ENCODE measurements at places on chromosomes 13 and 19.
A peak's percentile ranks its signal among the peaks of the same experiment; 100 is the strongest.

DNA sequence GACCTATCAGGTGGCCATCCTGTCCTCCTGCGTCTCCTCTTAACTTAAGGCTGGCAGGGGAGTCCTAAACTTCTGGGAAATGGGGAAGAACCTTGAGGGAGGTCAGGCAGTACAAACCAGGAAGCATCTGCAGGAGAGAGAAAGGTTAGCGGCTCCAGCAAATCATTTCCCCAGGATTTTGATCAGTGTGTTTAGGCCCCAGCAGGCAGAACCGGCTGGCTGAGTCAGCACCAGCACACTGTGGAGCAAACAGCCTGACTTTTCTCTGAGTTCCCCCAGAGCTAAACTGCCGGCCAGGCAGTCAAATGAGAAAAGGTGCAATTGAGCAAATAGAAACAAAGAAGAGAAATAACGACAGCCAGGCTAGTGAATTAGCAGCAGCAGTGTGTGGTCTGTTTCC lies 46.7 kb upstream of the MEDAG start:
- DNase-seq = no peak

DNA sequence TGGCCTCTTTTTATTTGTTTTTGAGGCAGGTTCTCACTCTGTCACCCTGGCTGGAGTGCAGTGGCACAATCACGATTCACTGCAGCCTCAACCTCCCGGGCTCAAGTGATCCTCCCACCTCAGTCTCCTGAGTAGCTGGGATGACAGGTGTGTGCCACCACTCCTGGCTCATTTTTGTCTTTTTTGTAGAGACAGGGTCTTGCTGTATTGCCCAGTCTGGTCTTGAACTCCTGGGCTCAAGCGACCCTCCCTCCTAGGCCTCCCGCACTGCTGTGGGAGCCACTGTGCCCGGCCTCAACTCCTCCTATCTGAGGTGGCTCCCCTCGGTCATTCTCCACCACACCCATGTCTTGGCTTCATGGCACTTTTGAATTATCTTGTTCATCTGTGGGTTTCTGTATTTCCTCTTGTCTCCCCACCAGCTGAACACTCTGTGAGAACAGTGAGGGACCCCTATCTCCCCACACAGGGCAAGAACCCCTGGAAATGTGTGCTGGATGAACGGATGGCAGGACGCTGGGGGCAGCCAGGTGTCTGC lies 7.9 kb downstream of the CKM start:
- no peak for DNase-seq

- DNase-seq = no peak
These were observed 12.0 kb downstream of the TMTC4 start for GRCh38 chr13:100662468-100663211.

GRCh38 chr13:35914662-35915061 lies 216.5 kb downstream of the DCLK1 start:
- DNase-seq = no peak

GRCh38 chr13:36673838-36674326 lies at the start of gene SERTM1:
Gene SERTM1, plus strand, starts transcription at chr13:36674020. Its CDS starts 21,059 bp downstream, at chr13:36695079.
- peak; percentile 27 for DNase-seq

- DNase-seq = no peak
These were observed 3.8 kb downstream of the DOCK9 start for GRCh38 chr13:98974053-98974452.

DNA sequence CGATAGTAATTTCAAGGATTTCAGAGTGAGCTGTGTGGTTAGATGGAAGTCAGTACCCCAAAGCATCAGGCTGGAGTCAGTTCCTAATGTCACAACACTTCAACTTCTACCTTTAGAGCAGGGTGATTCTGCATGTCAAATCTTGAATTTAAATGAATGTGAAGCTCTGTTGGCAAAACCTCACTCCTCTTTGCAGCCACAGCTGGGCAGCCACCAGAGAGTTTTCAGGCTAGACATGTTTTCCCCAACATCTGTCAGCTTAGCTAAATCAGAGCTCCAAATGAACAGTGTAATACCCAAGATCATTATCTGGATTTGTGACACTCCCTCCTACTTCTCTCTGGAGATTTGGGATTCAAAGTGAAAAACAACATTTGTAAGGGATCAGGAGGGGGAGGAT lies 33.7 kb upstream of the OLFM4 start:
- DNase-seq = no peak

DNA sequence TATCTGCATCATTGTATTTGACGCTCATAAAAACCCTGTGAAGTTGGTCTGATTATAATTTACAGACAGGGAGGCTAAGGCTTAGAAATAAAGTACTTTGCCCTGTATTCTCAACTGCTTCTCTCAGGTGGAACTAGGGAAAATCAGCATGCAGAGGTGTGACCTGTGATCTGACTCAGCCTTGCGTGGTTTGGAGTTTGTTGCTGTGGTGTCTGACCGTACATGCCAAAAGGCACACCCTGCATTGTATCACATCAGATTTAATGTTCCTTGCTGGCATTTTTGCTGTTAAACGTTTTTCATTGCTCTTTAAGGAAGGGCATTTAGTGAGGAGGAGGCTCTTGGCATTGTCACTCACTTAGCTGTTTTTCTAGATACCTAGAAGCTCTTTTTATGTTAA lies 58.8 kb upstream of the C1QTNF9B start:
- no peak for DNase-seq

DNA sequence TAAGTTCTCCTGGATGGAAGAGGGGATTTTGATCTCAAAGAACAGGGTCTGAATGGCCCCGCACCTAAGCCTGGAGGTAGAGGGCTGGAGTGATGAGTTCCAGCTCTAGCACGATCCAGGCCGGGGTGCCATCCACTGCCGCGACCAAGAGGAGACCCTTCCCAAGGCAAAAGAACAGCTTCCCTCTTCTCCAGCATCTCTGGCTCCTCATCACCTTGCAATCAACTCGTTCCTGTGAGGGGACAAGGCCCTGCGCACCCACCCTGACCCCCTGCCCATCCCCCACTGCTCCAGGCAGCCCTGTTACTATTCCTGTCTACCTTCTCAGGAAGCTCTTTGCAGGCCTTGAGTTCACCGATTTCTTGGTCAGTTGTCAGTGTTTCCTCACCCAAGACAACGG lies 17.8 kb downstream of the COL4A1 start:
- no peak for DNase-seq

- no peak for DNase-seq
These were observed 1.9 kb downstream of the FKBP8 start for GRCh38 chr19:18541258-18541991.

DNA sequence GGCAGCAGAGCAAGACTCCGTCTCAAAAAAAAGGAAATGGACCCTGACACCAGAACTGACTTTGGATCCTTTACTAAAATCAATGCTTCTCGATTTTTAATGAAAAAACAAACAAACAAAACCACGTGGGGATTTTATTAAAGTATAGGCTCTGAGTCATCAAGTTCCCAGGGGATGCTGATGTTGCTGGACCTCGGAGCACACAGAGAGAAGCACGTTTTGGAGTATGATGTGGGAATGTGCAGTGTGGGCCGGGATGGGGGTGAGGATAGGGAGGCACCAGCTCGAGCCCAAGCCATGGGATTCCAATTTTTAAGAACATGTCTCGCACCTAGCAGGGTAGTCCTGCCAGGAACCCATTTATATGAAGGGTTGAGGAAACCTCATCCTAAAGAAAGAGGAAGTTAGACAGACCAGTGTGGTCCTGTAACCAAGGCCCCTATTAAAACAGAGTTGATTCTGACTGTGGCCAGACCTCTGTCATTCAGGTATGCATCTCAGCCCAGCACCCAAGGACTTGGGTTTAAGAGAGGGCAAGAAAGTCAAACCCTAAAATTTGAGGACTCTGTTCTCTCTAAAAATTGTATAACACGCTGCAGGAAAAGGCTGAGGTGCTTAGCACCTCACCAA lies 6.4 kb downstream of the FLT1 start:
- no peak for DNase-seq

GRCh38 chr19:32296694-32297093 lies 48.7 kb upstream of the ZNF507 start:
- DNase-seq = no peak

DNA sequence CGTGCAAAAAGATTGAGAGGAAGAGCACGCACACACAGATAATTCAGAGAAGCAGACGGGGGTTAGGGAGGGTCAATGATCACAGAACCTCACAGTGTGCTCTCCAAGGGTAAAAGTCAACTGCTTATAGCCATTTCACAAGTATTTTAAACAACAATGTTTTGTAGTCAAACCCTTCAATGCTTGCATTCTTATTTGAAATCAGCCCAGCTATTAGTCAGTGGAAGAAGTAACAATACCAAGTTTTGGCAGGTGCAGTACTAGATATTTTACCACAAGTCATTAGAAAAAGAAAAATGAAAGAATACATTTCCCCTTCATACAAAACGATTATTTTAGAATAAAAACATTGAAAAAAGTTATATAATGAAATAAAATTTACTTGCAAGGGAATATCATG lies 2.6 kb downstream of the CSNK1A1L start:
- no peak for DNase-seq

- DNase-seq = no peak
These were observed 17.9 kb upstream of the SHFL start for GRCh38 chr19:10068205-10068604.

GRCh38 chr19:6952956-6953355 lies 65.6 kb downstream of the ADGRE1 start:
- no peak for DNase-seq

DNA sequence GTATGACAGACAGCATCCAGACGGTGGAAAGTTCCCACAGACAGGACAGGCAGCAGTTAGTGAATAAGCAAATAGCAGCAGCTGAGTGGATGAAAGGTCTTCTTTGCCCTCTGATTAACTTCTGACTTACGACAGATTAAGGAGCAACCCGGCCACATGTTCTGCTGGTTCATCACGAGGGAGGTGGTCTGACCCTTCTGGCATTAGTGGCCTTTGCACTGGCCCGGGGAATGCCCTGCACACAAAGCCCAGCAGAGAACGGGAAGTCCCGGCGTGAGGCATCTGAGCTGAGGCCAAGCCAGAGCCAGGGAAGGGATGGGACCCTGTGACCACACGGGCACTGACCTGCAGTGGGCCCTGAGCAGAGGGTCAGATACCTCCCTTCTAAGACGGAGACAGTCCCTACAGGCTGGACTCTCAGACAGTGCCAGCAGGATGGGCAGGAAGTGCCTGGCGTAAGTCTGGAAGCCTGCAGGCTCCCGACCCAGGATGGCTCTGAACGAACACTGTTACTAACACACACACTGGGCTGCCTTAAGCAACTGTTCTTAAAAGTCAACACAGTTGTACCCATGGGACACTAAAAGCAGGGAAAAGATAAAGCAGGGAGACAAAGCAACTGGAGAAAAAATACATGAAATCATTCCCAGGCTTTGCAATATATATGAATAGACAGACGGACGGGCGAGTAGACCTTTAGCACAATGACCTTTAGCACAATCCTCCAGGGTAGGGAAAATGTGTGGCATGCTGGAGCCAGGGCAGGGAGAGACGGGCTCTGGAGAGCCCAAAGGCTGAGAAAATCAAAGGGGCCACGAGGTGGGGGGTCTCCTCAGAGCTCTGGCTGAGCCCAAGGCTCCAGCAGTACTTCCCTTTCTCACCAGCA lies 6.3 kb downstream of the C19orf12 start:
- no peak for DNase-seq

DNA sequence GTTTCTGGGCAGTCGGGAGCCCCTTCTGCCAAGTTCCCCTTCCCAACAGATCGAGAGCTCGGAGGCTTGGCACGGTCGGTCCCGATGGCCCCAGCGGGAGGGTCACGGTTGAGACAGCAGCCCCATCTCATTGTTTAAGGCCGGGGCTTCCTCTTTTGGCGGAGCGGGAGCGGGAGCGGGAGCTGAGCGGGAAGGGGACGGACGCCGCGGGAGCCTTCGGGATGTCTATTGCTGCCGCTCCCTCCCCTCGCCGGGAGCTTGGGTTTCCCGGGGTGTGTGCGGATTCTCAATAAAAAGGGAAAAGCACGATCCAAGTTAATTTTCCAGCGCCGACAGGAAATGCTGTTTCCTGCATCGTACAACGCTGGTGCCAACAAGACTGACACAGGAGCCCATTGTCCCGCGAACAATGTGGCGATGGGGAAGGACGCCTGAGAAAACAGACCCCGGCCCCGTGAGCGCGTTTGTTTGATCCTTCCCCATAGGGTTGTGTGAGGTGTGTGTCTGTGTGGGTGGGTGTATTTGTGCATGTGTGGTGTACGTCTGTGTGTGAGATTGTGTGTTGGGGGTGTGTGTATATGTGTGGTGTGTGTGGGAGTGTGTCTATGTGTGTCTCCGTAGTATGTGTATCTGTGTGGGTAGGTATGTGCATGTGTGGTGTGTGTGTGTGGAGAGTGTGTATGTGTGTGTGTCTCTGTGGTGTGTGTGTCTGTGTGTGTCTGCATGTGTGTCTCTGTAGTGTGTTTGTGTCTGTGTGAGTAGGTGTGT lies 36.3 kb upstream of the FLT1 start:
- DNase-seq = peak; percentile 81

- no peak for DNase-seq
These were observed 489 bp upstream of the ZNF653 start for GRCh38 chr19:11506101-11506555.

- DNase-seq = no peak
These were observed 9.2 kb upstream of the SERP2 start for GRCh38 chr13:44364345-44365000.

DNA sequence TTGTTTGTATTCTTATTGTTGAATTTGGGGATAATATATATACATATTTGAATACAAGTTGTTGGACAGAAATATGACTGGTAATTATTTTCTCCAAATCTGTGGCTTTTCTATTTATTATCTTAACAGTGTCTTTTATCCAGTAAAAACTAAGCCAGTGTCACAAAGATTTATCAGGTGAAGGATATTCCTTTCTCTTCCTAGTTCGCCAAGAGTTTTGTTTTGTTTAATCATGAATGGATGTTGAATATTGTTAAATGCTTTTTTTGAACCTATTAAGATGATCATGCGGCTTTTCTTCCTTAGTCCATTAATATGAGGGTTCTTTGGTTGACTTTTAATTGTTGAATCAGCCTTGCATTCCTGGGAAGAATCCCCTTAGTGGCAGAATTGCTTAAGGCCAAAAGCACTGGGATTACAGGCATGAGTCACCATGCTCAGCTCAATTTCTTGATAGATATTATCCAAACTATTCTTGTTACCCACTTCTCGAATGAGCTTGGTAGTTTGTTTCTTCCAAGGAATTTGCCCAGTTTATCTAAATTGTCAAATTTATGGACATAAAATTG lies 53.3 kb downstream of the TEX26 start:
- no peak for DNase-seq

DNA sequence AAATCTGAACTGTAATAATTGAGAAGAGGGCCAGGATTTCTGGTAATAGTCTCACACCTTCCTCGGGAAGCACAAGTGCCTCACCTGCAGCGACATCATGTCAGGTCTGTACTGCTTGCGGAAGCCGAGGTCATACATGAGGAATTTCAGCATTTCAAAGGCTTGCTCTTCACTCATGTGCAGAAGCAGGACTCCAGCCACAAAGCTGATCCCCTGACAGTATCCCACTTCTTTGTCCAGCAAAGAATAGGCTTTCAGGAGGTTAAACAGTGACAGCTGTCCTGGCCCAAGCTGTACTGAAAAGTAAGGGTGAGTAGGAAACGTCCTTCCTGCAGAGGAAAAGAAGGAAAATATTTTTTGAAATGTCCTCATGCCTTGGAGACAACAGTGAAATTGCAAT lies 182.7 kb downstream of the TBC1D4 start:
- no peak for DNase-seq

GRCh38 chr19:56104423-56104822 lies 16.7 kb downstream of the ZNF787 start:
- DNase-seq = no peak
